ENCODE measurements at places on chromosomes 3 and 15. TPM values are rescaled to one million over a fixed set of nuclear protein-coding genes. Genes with fewer than 3 reads are reported as not detected.

- no peak for DNase-seq
These were observed 104.1 kb downstream of the CNTN3 start for GRCh38 chr3:74510261-74510818.

GRCh38 chr15:28913171-28913765, 27.5 kb downstream of the APBA2 start:
- no peak for DNase-seq

- no peak for DNase-seq
These were observed 44.2 kb downstream of the MKRN2 start for GRCh38 chr3:12601072-12601471.

- no peak for DNase-seq
These were observed 28.1 kb downstream of the MCF2L2 start for GRCh38 chr3:183400352-183400751.

The GOLGA8R gene
- 10.9 TPM for polyA plus RNA-seq

The DGKG gene
- 0.43 TPM for polyA plus RNA-seq

GRCh38 chr15:66628976-66629723, 63.4 kb upstream of the LCTL start:
- no peak for DNase-seq

DNA sequence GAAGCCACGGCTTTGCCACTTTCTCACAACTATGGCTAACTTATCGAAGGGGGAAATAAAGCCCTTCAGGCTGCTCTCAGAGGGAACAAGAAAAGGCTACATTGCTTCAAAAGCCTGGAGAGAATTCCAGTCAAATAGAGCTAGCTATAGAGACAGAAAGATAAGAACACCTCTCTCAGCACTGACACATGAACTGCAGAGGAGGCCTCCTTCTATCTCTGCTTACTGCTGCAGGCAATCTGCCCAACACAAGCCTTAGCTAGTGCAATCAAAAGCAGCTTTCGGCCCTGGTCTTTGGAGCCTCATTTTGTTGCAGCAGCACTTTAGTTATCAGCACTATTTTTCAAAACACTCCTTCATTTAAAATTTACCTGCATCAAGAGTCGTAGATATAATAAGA, 118.4 kb upstream of the ROBO1 start:
- no peak for DNase-seq

The LMAN1L gene
- polyA plus RNA-seq = not detected

The HYAL2 gene
- polyA plus RNA-seq = 53.6 TPM

- peak; percentile 69 for DNase-seq
These were observed 100.0 kb upstream of the IGF1R start for GRCh38 chr15:98548139-98548971.

All from left kidney (tissue), 8 donors.